Breast epithelium (tissue), 4 donors: ENCODE measurements at places on chromosomes 11 and 22. TPM values are rescaled to one million over a fixed set of nuclear protein-coding genes. Genes with fewer than 3 reads are reported as not detected.
A peak's percentile ranks its signal among the peaks of the same experiment; 100 is the strongest.

DNA sequence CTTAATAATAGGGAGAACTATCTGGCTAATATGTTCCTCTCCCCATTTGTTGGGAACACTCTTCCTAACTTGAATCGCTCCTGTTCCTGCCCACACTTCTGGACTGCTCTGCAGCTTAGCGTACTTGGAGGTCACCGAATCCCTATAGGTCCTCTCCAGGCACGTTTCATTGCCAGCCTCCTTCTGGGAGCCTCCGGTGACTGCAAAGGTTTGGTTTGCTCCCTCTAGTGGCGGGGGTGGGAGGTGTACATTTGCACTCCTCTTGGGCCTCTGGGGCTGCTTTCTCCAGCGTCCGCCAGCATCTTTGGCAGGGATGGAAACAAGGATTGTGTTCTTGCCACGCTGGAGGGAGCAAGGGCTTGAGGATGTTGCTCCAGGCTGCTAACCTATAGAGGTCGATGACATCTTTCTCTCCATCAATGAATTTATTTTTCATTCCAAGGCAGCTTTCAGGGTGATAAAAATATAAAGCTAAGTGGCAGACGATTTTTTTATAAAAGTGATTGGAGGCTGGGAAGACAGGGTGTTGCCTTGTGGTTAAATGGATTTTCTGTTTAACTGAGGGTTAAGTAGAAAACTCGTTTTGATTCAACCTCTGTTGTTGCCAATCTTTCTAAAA lies 48.7 kb downstream of the TSPAN18 start:
- H3K4me1 ChIP-seq, result no peaks in the 10 kb centered on the region
- no peak overlapping the region for H3K27ac ChIP-seq
- no peak overlapping the region for H3K4me3 ChIP-seq
- DNase-seq, result no peak

PRODH gene
- total RNA-seq, result 29.6 TPM

DNA sequence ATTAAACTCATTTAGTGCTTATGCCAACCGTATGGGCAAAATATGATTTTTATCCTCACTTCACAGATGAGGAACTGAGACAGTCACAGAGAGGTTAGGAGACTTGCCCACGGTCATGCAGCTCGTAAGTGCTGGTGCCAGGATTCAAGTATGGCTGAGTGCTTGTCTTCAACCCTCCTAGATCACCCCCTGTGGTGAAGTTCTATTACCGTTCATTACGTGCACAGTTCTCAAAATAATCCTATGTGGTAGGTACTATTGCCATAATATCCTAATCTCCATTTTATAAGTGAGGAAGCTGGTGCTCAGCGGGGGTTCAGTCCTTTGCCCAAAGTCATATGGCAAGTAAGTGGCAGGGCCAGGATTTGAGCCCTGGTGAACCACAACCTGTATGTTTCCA lies 1.5 kb downstream of the MIEF1 start:
- H3K4me1 ChIP-seq, result peaks cover 8% of the 10 kb centered on the region
- no peaks in the 10 kb centered on the region for H3K27me3 ChIP-seq
- DNase-seq, result no peak
- no peak overlapping the region for H3K4me3 ChIP-seq

- no peak overlapping the region for H3K27ac ChIP-seq
- no peak for DNase-seq
- no peaks in the 10 kb centered on the region for H3K36me3 ChIP-seq
These were observed 335.3 kb downstream of the FAM181B start for GRCh38 chr11:82398300-82398815.

- H3K27ac ChIP-seq, result no peak overlapping the region
- no peak for DNase-seq
- no peaks in the 10 kb centered on the region for H3K36me3 ChIP-seq
- no peaks in the 10 kb centered on the region for H3K27me3 ChIP-seq
These were observed 23.2 kb upstream of the C1QTNF4 start for GRCh38 chr11:47617417-47617809.

- H3K4me3 ChIP-seq, result no peak overlapping the region
- H3K4me1 ChIP-seq, result no peaks in the 10 kb centered on the region
- H3K27me3 ChIP-seq, result no peaks in the 10 kb centered on the region
- no peak overlapping the region for H3K27ac ChIP-seq
- DNase-seq, result no peak
These were observed 162.9 kb downstream of the BLID start for GRCh38 chr11:121953122-121953521.

DNA sequence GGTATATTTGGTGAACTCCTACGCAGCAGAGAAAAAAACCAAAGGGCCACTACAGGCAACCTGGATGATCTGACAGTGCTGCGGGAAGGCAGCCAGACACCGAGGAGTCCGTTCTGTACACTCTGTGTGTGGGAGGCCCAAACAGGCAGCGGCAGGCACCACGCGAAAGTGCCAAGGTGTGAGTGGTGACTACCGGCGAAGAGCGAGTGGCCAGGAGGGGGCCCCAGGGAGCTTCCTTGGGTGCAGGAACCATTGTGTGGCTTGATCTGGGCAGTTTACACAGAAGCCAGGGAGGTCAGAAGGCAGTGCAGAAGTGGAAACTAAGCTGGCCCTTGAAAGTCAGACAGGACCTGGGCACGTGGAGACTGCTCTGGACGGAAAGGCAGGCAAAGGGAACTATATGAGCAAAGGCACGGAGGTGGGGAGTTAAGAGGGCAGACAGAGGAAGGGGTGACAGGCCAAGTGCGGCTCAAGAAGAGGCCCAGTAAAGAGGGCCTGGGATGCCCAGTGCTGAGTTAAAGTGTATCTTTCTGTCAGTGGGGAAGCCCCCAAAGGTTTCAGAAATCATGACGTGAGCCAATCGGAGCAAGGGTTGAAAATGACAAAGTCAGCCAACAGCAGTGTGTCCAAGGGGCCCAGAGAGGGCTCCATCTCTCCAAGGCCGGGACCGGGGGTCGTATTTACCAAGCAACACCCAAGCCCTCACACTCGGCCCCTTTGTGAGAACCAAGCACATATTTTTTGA lies 10.6 kb downstream of the TMEM184B start:
- peak; percentile 68 for DNase-seq
- peaks cover 9% of the 10 kb centered on the region for H3K4me1 ChIP-seq
- H3K4me3 ChIP-seq, result peak overlapping the region; percentile 4
- H3K27ac ChIP-seq, result peak overlapping the region; percentile 86
- H3K36me3 ChIP-seq, result no peaks in the 10 kb centered on the region
- no peaks in the 10 kb centered on the region for H3K27me3 ChIP-seq

GRCh38 chr22:40215266-40215665 lies 37.5 kb downstream of the TNRC6B start:
- no peak for DNase-seq
- H3K36me3 ChIP-seq, result no peaks in the 10 kb centered on the region
- H3K27ac ChIP-seq, result peak overlapping the region; percentile 16

DNA sequence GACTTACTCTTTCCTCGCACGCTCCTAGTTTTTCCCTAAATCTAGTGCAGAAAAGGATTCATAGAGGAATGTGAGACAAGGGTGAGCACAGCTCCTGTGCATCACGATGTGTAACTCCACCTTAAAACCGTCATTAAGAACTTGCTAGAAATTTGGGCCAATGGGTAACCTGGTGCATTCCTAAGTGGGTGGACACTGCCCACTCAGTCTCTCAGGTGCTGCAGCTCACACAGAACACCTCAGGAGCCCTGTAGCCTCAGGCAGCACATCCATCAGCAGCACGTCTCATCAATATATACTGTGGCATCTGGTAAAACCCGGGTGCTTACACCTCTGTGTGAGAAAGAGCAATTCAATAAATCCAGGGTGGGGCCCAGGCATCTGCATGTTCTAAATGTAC lies 12.4 kb downstream of the POU2AF3 start:
- no peak overlapping the region for H3K4me3 ChIP-seq
- no peaks in the 10 kb centered on the region for H3K36me3 ChIP-seq
- H3K27ac ChIP-seq, result peak overlapping the region; percentile 7
- H3K4me1 ChIP-seq, result no peaks in the 10 kb centered on the region
- no peaks in the 10 kb centered on the region for H3K27me3 ChIP-seq

SEC14L6 gene
- 0.33 TPM for total RNA-seq

GRCh38 chr22:49678137-49678841 lies 149.4 kb downstream of the BRD1 start:
- no peaks in the 10 kb centered on the region for H3K27me3 ChIP-seq
- no peak for DNase-seq
- no peaks in the 10 kb centered on the region for H3K36me3 ChIP-seq
- no peaks in the 10 kb centered on the region for H3K4me1 ChIP-seq
- no peak overlapping the region for H3K4me3 ChIP-seq

DNA sequence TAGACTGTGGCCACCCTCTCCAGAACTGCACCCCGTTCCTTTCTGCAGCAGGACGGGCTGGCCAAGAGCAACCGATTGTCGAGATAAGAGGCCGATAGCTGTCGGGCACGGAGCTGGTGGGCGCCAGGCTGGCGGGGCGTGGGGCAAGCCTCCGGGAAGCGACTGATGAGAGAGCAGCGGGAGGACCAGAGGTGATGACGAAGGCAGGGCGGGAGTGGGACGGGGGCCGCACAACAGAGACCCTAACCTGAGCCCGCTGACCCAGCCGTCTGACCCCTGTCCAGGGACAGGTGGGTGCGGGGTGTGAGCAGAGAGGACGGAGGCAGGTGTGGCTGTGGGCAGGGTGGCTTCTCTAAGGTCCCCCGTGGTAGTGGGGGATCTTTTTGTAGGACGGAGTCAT lies 7.3 kb upstream of the BRSK2 start:
- no peaks in the 10 kb centered on the region for H3K27me3 ChIP-seq
- H3K4me1 ChIP-seq, result no peaks in the 10 kb centered on the region
- H3K4me3 ChIP-seq, result peak overlapping the region; percentile 59
- peak overlapping the region; percentile 89 for H3K27ac ChIP-seq
- no peak for DNase-seq

SLC7A4 gene
- 1.6 TPM for total RNA-seq

GRCh38 chr22:29343313-29343805 lies 27.9 kb upstream of the RASL10A start:
- peaks cover 18% of the 10 kb centered on the region for H3K4me1 ChIP-seq
- peak overlapping the region; percentile 66 for H3K27ac ChIP-seq
- H3K27me3 ChIP-seq, result no peaks in the 10 kb centered on the region
- DNase-seq, result peak; percentile 74

GRCh38 chr22:38843201-38843656 lies 599 bp downstream of the NPTXR start:
- DNase-seq, result no peak
- H3K4me3 ChIP-seq, result peak overlapping the region; percentile 67
- H3K36me3 ChIP-seq, result no peaks in the 10 kb centered on the region
- H3K27me3 ChIP-seq, result no peaks in the 10 kb centered on the region
- H3K27ac ChIP-seq, result peak overlapping the region; percentile 52

DNA sequence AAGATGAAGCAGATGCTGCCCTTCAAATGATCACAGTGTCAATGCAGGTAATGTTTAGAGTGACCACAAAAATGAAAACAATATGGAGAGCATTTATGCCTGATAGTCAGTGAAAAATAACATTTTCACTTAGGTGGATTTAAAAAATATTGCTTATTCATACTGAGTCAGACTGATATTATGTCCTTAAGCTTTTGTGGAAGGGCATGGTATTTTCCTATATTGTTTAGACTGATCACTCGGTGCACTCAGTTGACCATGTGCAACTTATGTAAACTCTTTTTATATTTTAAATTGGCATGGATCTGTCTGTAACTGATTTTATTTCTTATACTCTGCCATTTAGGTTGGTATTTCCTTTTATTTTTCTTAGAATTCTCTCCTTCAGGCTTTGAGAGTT lies 106.6 kb downstream of the DYNC2H1 start:
- no peak for DNase-seq
- no peak overlapping the region for H3K4me3 ChIP-seq
- H3K4me1 ChIP-seq, result no peaks in the 10 kb centered on the region
- no peak overlapping the region for H3K27ac ChIP-seq
- H3K27me3 ChIP-seq, result no peaks in the 10 kb centered on the region
- H3K36me3 ChIP-seq, result no peaks in the 10 kb centered on the region

DNA sequence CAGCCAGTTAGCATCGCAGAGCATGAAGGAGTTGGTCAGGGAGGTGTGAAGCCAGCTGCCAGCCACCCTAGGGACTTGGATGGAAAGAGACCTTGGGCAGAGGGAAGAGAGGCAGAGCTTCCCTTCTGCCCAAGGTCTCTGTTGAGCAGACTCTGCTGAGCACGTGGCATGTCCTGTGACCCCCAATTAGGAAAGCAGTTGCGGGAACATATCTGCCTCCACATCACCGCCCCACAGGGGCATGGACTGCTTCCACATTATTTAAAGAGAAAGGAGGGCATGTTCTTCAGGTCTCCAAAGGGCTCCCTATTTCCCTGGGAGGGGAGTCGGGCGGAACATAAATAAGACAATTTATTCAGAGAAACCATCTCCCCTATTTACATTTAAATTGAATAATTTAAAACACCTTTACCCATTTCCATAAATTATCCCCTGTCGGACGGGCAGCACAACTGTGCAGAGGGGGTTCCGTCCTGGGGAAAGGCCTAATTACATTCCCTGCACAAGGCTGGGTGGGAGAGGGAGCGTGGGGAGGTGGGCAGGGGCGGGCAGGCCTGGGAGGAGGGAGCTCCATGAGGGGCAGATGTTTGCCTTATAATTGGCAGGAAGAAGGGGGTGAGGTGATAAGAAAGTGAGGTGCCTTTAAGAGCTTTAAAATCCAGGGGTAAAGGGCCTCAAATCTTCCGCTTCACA lies 88.8 kb upstream of the THY1 start:
- H3K4me1 ChIP-seq, result no peaks in the 10 kb centered on the region
- DNase-seq, result no peak
- H3K27me3 ChIP-seq, result no peaks in the 10 kb centered on the region
- no peak overlapping the region for H3K27ac ChIP-seq
- no peak overlapping the region for H3K4me3 ChIP-seq

DNA sequence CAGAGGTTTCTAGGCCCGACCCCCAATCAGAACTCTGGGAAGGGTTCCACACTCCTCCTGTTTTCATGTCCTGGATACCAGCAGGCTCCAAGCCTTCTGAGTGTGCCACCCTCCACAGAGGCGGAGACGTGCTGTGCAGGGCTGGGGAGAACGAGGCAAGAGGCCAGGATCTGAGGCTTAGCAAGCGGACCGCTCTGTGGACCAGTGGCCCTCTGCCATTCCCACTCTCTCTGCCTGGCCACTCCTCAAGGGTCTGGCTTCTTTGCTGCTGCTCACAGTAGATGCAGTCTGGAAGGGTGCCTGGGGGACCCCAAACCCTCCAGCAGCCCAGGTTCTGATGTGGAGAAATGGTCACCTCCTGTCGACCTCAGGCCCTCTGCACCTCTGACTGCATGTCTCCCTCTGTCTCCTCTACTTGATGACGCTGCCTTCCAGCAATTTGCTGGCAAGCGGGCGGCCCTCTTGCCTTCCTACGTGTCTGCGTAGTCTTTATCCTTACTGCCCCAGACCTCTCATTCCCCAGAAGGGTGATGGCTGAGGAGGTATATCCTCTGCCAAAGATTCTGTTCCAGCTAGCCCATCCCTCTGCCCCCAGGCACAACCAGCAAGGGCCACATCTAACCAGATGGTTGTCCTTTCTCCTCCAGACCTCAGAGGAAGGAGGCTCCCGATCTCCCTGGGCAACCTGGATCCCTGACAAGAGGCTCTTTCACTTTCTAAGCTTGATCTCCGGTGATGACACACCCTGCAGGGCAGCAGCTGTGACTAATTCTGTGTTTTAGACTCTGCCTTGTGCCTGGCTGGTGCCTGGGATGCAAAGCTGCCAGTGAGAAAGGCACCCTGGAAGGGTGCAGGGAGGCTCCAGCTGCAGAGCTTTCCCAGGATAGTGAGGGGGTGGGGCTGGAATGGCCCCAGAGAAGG lies 87.3 kb downstream of the NAT10 start:
- H3K4me3 ChIP-seq, result peak overlapping the region; percentile 11
- H3K4me1 ChIP-seq, result no peaks in the 10 kb centered on the region
- peak overlapping the region; percentile 64 for H3K27ac ChIP-seq
- no peak for DNase-seq

SCGB1D2 gene
- 485 TPM for total RNA-seq
